T-helper 2 cell treated with Interferon-gamma antibody and Interleukin-4, amounts not matched to agents 5 μg/mL and 100 μg/mL, for 36 hours (primary cell): ENCODE measurements at places on chromosomes 4 and X.

DNA sequence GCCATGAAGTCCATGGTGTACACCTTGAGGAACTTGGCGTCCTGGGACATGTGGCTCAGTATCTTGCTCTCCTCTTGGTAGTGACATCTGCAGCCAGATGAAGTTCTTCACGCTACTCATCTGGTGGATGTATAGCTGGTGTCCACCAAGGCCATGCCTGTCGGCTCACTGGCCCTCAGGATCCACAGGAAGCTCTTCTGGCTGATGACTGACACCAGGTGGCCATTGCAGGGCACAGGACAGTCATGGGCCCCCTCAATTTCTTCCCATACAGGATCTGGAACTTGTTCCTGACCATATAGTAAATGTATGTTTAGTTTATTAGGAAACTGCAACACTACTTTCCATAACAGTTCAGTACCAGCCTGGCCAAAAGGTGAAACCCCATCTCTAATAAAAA lies 10.3 kb upstream of the CLCN5 start:
- H3K4me3 ChIP-seq: no peak overlapping the region
- H3K27ac ChIP-seq: no peak overlapping the region
- H3K27me3 ChIP-seq: peaks cover 2% of the 10 kb centered on the region
- no peaks in the 10 kb centered on the region for H3K36me3 ChIP-seq

GRCh38 chr4:23084559-23085248 lies 392.0 kb downstream of the GBA3 start:
- H3K4me1 ChIP-seq: no peaks in the 10 kb centered on the region
- H3K36me3 ChIP-seq: no peaks in the 10 kb centered on the region
- H3K27me3 ChIP-seq: no peaks in the 10 kb centered on the region
- no peak overlapping the region for H3K27ac ChIP-seq
- DNase-seq: no peak
- H3K4me3 ChIP-seq: no peak overlapping the region

DNA sequence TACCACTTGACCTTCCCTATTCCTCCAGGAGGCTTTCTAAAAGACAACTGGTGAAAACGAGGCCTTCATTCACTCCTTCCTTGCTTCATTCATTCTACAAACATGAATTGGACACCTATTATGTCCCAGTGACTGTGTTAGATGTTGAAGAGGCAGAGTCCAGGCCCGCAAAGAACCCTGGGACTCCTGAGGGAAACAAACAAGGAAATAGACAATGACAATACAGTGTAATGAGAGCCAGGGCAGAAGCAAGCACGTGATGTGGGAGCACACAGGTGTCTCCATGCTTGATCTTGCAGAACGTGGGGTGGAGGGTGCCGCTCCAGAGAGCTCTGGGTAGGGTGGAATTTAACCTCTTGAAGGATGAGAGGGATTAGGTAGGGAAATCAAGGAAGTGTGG lies 137.6 kb upstream of the KLF3 start:
- peaks cover 5% of the 10 kb centered on the region for H3K36me3 ChIP-seq
- no peak overlapping the region for H3K4me3 ChIP-seq
- peak overlapping the region; percentile 38 for H3K27ac ChIP-seq
- peaks cover 16% of the 10 kb centered on the region for H3K27me3 ChIP-seq
- no peak for DNase-seq
- peaks cover 21% of the 10 kb centered on the region for H3K4me1 ChIP-seq

DNA sequence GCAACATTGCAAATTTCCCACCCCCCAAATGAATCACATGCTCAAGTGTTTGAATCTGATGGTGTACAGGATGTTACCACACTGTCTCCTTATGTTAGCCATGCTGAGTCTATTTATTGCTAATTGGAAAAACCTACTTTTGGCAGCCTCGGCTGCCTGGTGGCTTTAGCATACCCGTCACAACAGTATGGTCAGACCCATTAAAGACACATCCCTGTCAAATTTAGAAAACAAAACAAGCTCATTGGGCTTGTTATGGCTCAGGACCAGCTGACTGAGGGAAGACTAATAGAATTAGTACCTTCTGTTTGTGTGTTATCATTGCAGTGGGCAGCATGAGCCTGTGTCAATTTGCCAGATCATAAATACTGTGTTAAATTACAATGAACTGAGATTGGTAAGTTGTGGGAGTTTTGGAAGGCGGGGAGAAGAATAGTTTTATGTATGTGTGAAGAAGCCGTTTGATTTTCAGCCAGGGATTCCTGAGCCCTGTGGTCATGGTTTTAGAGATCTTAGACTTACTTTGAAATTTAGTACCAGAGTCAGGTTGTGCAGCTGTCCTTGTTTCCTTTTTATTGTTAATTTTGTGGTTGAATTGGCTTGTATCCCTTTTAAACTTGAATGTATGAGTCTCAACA lies 66.8 kb downstream of the POLA1 start:
- no peaks in the 10 kb centered on the region for H3K27me3 ChIP-seq
- peaks cover 36% of the 10 kb centered on the region for H3K36me3 ChIP-seq
- H3K27ac ChIP-seq: no peak overlapping the region
- DNase-seq: no peak
- peaks cover 2% of the 10 kb centered on the region for H3K4me1 ChIP-seq
- H3K4me3 ChIP-seq: no peak overlapping the region

DNA sequence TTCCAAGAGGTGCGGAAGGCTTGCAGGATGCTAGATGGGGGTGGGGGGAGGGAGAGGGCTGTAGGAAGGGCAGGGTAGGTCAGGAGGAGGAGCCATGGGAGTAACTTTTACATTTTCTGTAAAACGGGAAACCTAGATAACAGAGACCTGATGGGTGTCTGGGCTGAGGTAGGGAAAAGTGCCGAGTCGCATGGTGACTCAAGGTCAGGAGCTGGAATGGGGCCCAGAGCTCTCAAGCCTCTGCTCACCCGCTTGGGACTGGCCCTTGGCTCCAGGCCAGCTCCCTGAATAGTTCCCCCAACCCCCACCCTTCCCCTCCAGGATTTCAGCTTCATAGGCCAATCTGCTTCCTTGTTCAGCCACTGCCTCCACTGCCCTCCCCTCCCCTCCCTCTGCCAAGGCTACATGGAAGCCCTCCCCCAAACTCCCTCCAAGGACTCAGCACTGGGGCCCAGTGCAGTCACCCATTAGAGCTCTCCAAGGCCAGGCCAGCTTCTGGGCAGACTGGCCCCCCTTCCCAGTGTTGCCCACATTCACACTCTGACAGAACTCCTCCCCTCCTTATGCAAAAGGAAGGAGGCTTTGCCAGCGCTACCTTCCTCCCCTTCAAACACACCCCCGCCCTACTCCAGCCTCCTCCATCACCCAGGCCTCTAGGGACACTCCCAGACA lies 43.6 kb downstream of the TSC22D3 start:
- no peak overlapping the region for H3K27ac ChIP-seq
- DNase-seq: no peak
- H3K27me3 ChIP-seq: no peaks in the 10 kb centered on the region
- no peak overlapping the region for H3K4me3 ChIP-seq
- no peaks in the 10 kb centered on the region for H3K36me3 ChIP-seq
- H3K4me1 ChIP-seq: no peaks in the 10 kb centered on the region

GRCh38 chrX:135393051-135393450 lies 28.7 kb upstream of the SMIM10L2A start:
- peaks cover 2% of the 10 kb centered on the region for H3K36me3 ChIP-seq
- H3K27ac ChIP-seq: no peak overlapping the region
- H3K4me3 ChIP-seq: no peak overlapping the region
- H3K27me3 ChIP-seq: no peaks in the 10 kb centered on the region
- no peak for DNase-seq
- peaks cover 5% of the 10 kb centered on the region for H3K4me1 ChIP-seq

- H3K27me3 ChIP-seq: no peaks in the 10 kb centered on the region
- no peaks in the 10 kb centered on the region for H3K36me3 ChIP-seq
- no peak overlapping the region for H3K27ac ChIP-seq
- no peak for DNase-seq
- no peak overlapping the region for H3K4me3 ChIP-seq
These were observed 1508.3 kb downstream of the RAPGEF2 start for GRCh38 chr4:160611181-160611580.

GRCh38 chrX:110143454-110144210 lies 140.7 kb downstream of the TMEM164 start:
- H3K4me1 ChIP-seq: peaks cover 7% of the 10 kb centered on the region
- no peaks in the 10 kb centered on the region for H3K36me3 ChIP-seq
- H3K4me3 ChIP-seq: no peak overlapping the region
- no peak for DNase-seq
- H3K27me3 ChIP-seq: no peaks in the 10 kb centered on the region
- no peak overlapping the region for H3K27ac ChIP-seq

- H3K36me3 ChIP-seq: no peaks in the 10 kb centered on the region
- no peaks in the 10 kb centered on the region for H3K4me1 ChIP-seq
- H3K4me3 ChIP-seq: no peak overlapping the region
- H3K27me3 ChIP-seq: no peaks in the 10 kb centered on the region
These were observed 1492.5 kb upstream of the PABPC4L start for GRCh38 chr4:135694066-135694465.

GRCh38 chr4:15077969-15078368 lies 75.7 kb downstream of the CPEB2 start:
- H3K27me3 ChIP-seq: peaks cover 8% of the 10 kb centered on the region
- no peaks in the 10 kb centered on the region for H3K4me1 ChIP-seq
- no peaks in the 10 kb centered on the region for H3K36me3 ChIP-seq
- no peak overlapping the region for H3K4me3 ChIP-seq
- no peak for DNase-seq

- H3K4me3 ChIP-seq: no peak overlapping the region
- H3K27ac ChIP-seq: no peak overlapping the region
- no peak for DNase-seq
- H3K27me3 ChIP-seq: no peaks in the 10 kb centered on the region
These were observed 219.0 kb downstream of the TLL1 start for GRCh38 chr4:166091912-166092510.

GRCh38 chrX:27675493-27675892 lies 85.3 kb downstream of the DCAF8L2 start:
- no peak for DNase-seq
- no peaks in the 10 kb centered on the region for H3K27me3 ChIP-seq
- no peaks in the 10 kb centered on the region for H3K4me1 ChIP-seq
- H3K36me3 ChIP-seq: no peaks in the 10 kb centered on the region
- H3K4me3 ChIP-seq: no peak overlapping the region

DNA sequence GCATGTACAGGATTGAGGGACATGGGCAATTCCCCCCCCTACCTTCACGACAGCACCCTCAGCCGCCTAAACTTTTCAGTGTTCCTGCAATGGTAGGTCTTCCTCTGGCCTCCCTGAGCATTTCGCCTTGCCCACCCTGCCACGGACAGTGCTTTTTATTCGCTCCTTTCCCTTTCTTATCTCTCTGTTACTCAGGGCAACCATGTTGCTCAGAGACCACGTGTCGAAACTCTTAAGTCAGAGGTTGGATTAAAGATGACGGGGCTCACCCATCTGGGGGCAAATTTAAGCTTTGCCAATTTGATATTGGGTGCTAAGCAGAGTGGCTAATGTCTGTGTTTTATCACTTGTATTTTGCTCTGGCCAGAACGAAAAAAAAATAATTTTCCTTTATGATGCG lies 20.4 kb downstream of the TENM3 start:
- no peaks in the 10 kb centered on the region for H3K4me1 ChIP-seq
- H3K27me3 ChIP-seq: no peaks in the 10 kb centered on the region

DNA sequence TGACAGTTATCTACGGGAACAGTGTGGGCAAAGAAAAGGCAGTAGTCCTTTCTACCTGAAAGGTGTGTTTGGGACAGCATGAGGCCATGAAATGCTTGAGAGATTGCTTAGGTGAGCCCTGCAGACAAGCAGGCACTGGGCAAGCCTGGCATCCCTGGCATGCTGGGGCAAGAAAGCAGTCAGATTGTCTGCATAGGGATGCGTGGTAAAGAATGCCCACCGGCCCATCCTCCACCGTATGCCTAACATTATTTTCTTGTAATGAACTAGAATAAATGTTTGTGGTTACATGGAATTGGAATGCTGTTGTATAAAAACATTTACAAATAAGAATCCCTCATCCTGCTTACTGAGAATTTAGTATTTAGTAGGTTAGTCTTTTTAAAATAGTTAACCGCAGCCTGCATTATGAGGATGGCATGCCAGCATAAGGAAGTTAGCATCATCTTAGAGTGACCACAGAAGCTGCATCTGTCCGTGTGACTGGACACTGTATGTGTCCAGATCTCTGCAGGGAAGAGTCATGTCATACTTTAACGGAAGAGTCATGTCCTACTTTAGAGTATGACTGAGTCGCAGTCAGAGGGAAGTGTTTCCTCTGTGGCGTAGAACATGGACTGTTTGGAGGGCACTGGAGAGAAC lies 18.9 kb downstream of the ZBTB49 start:
- no peak overlapping the region for H3K4me3 ChIP-seq
- H3K27me3 ChIP-seq: no peaks in the 10 kb centered on the region
- no peak overlapping the region for H3K27ac ChIP-seq
- no peak for DNase-seq
- peaks cover 7% of the 10 kb centered on the region for H3K36me3 ChIP-seq
- H3K4me1 ChIP-seq: no peaks in the 10 kb centered on the region

GRCh38 chrX:98481636-98482035 lies 1597.9 kb downstream of the RPA4 start:
- no peaks in the 10 kb centered on the region for H3K27me3 ChIP-seq
- no peak overlapping the region for H3K27ac ChIP-seq
- DNase-seq: no peak
- no peaks in the 10 kb centered on the region for H3K4me1 ChIP-seq
- H3K36me3 ChIP-seq: no peaks in the 10 kb centered on the region

DNA sequence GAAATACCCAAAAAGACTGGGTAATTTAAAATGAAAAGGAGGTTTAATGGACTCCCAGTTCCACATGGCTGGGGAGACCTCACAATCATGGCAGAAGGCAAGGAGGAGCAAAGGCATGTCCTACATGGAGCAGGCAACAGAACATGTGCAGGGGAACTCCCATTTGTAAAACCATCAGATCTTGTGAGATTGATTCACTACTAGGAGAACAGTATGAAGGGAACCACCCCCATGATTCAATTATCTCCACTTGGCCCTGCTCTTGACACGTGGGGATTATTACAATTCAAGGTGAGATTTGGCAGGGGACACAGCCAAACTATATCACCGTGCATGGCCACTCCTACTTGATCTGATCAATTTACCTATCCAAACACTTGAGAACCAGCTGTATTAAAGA lies 131.5 kb upstream of the LDB2 start:
- no peaks in the 10 kb centered on the region for H3K27me3 ChIP-seq
- H3K36me3 ChIP-seq: no peaks in the 10 kb centered on the region
- H3K27ac ChIP-seq: no peak overlapping the region
- no peak for DNase-seq
- no peak overlapping the region for H3K4me3 ChIP-seq

DNA sequence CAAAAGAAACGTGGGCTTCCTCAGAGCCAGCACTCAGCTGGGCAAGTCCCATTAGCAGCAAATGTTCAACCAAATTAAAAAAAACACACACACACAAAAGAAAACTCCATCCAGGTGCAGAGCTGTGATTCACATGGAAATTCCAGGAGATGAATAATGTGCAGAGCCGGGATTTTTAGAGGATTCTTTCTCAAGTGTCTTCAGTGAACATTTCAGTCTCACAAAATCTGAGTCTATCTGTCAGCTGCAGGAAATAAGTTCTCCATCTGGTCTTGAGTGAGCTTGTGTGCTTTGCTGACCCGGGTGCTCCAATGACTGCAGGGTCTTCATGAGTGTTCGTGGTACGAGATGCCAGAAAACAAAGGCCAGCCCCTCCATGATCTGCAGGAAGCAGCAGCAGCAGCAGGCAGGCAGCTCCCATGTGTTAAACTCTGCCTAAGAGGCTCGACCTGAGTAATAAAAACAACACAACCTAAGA lies 44.3 kb downstream of the RASGEF1B start:
- H3K4me1 ChIP-seq: peaks cover 2% of the 10 kb centered on the region
- no peak for DNase-seq
- H3K36me3 ChIP-seq: no peaks in the 10 kb centered on the region
- H3K27me3 ChIP-seq: no peaks in the 10 kb centered on the region
- no peak overlapping the region for H3K4me3 ChIP-seq

- no peaks in the 10 kb centered on the region for H3K4me1 ChIP-seq
- no peak for DNase-seq
- no peaks in the 10 kb centered on the region for H3K36me3 ChIP-seq
These were observed 54.3 kb downstream of the PPEF1 start for GRCh38 chrX:18761750-18762149.
